ENCODE measurements at places on chromosomes 2 and 18. TPM values are rescaled to one million over a fixed set of nuclear protein-coding genes. Genes with fewer than 3 reads are reported as not detected.

THSD7B gene
- 4.3 TPM for polyA plus RNA-seq

ZDBF2 gene
- polyA plus RNA-seq = 10.3 TPM

ZSWIM2 gene
- not detected for polyA plus RNA-seq

OSBPL6 gene
- 6.0 TPM for polyA plus RNA-seq

CCNT2 gene
- 68.3 TPM for polyA plus RNA-seq

KLF7 gene
- polyA plus RNA-seq = 22.4 TPM

TUBA3E gene
- polyA plus RNA-seq = not detected

REG3A gene
- polyA plus RNA-seq = not detected

ITPRID2 gene
- 171 TPM for polyA plus RNA-seq

FLACC1 gene
- polyA plus RNA-seq = 2.9 TPM

STARD6 gene
- 0.27 TPM for polyA plus RNA-seq

PRPF40A gene
- polyA plus RNA-seq = 149 TPM

GPN1 gene
- 60.6 TPM for polyA plus RNA-seq

UCN gene
- polyA plus RNA-seq = 0.62 TPM

TMBIM1 gene
- polyA plus RNA-seq = 96.9 TPM

SIX3 gene
- polyA plus RNA-seq = not detected

SERPINB13 gene
- not detected for polyA plus RNA-seq

SRSF7 gene
- polyA plus RNA-seq = 255 TPM
